ENCODE measurements at places on chromosomes 4 and X.

- no peak for DNase-seq
These were observed 1029.3 kb downstream of the TECRL start for GRCh38 chr4:63379750-63380522.

GRCh38 chrX:72314881-72315280 is 9.2 kb upstream of the CITED1 start:
- no peak for DNase-seq

GRCh38 chr4:20386001-20386740 is 134.5 kb downstream of the SLIT2 start:
- no peak for DNase-seq

DNA sequence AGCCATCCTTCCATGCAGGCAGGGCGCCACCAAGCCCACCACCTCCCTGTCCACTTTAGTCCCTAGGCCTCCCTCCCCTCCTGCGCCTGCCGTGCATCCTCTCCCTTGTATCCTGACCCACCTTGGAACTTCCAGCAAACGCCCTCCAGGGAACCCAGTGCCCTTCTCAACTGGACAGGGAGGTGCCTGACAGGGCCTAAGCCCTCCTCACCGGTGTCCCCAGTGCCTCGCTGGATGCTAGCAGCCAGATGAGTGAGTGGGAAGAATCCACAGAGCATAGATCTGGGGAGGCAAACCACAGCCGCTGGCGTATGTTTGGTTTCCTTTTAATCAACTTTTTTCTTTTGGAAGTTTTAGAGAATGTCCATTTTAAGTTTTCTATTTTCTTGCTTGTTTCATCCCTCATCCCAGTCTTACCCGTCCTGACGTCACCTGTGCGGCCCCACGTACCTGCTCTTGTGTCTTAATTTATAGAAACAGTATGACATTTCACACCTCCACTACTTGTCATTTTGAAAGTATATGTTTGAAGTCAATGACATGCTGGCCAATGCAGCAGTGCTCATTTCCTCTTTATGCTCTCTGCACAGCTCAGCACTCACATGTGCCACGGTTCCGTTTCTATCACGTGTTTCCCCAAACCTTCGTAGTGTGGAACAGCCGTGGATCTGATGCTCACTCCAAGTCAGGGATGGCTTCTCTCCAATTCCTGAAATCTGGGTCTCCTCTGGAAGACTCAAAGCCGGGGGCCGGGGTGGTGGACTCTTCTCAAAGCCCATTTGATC is 3.4 kb upstream of the HMX1 start:
- DNase-seq = no peak

GRCh38 chr4:33722254-33722653 is 2522.1 kb downstream of the ARAP2 start:
- no peak for DNase-seq
